ENCODE measurements at places on chromosomes 4 and X.

GRCh38 chrX:131778269-131779218 is 234.7 kb downstream of the OR13H1 start:
- DNase-seq = no peak

GRCh38 chrX:131861088-131861787 is 161.9 kb upstream of the STK26 start:
- DNase-seq = no peak

GRCh38 chrX:139026811-139027210 is 315.3 kb upstream of the FGF13 start:
- DNase-seq = no peak

DNA sequence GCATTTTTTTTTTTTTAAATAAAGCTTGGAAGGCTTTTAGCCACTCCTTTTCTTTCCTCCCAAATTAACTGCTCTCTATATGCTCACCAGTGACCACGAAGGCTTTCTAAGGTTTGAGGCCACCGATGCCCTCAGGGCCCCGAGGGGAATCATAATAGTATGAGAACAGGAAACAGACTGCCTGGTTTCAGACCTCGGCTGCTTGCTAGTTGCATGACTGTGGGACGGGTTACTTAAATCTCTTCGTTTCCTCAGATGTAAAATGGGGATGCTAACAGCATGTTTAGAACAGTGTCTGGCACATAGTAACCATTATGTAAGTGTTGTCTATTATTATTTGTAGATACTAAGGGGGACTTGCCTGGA is 3.6 kb downstream of the LINC00632 start:
- DNase-seq = no peak

DNA sequence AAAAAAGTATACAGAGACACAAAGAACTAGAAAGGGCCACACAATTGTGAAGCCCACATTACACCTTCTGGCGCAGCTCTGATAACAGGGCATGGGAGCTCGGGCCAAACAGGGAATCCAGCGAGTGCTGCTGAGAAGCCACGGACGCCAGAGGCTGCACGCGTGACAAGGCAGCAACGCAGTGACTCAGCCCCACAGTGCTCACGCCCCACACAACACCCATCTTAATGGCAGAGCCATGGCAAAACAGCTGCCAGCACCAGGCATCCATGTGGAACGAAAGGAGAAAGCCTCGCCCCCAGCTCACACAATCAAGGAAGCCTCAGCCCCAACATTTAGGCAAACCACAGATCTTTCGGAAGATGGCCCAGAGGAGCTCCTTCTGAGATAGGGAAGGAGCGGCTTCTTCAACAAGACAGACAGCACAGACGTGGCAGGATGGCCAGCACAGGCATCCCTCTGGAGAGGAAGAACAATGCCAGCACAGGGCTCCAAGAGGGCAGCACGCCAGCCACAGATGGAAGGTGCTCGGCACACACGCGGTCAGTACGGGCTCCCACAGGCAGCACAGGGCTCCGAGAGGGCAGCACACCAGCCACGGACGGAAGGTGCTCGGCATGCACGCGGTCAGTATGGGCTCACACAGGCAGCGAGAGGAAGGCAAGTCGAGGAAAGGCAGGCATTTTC is 33.1 kb downstream of the GAK start:
- no peak for DNase-seq

DNA sequence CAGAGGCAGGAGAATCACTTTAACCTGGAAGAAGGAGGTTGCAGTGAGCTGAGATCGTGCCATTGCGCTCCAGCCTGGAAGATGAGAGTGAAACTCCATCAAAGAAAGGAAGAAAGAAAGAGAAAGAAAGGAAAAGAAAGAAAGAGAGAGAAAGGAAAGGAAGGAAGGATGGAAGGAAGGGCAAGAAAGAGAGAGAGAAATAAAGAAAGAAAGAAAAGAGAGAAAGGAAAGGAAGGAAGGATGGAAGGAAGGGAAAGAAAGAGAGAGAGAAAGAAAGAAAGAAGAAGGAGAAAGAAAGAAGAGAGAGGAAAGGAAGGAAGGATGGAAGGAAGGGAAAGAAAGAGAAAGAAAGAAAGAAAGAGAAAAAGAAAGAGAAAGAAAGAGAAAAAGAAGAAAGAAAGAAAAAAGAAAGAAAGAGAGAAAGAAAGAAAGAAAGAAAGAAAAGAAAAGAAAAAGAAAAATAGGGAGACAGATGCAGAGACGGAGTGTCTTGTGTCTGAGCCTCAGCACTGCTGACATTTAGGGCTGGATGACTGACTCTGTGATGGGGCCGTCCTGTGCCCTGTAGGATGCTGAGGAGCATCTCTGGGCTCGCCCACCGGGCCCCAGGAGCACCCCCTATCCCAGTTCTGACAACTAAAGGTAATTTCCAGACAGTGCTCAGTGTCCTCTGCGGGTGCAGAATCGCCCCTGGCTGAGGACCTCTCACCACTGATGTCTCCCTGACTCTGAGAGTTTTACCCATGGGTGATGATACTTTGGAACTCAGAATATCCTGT is 61.7 kb downstream of the CRLF2 start:
- DNase-seq = no peak

DNA sequence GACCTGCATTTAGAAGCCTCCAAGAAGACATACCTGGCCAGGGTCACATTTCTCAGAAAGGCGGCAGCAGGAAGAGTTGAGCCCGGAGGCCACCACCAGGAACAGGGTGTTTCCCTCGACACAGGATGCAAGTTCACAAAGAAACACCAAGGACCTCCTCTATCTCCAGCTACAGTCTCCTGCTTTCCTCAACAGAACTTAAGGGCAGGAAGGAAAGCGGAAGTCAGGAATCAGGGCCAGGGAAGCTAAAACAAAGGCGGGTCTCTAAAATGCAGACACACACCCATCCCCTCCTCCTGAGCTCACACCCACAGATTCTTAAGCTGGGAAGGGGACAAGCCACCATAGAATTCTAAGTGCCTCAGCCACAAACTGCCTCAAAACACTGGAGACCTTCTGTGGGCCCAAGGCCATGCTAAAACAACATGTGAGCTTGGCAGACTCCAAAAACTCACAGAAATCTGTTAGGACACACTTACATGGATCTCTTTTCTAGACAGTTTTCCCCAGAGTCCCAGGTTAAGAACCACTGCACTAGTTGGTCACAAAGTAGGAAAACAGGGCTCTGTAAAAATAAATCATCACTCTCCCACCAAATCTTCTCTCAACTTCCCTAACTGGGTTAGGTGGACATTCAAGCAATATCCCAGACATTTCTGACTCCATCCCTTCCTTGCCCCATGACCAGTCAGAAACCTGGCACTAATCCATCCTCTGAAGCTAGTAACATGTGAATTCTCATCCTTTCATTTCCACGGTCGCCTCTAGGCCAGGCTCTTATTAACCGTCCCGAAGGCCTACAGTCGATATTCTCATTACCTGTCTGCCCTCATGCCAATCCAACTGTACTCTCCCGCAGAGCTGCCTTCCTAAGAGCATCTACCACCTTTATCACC is 163.2 kb downstream of the APBB2 start:
- no peak for DNase-seq

DNA sequence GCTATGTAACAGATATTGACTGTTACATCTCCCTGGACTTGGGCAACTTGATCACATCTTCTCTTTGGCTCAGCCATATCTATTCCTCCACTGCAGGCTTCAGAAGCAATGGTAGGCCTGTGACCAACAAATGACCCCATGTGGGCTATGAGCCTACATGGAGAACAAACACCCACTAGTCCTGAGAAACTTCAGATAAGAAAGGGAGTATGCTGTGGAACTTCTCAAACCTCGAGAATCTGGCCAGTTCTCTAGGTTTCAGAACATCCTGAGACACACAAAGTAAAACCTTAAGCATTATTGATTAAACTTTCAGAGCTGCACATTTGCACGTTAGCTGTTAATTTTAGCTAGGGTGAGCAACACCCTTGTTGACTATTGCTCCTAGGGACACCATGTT is 16.3 kb downstream of the RBMX2 start:
- DNase-seq = no peak

GRCh38 chr4:184386271-184386781 is 88.0 kb downstream of the IRF2 start:
- peak; percentile 53 for DNase-seq

- no peak for DNase-seq
These were observed 16.0 kb downstream of the DIAPH2 start for GRCh38 chrX:96700625-96701024.

DNA sequence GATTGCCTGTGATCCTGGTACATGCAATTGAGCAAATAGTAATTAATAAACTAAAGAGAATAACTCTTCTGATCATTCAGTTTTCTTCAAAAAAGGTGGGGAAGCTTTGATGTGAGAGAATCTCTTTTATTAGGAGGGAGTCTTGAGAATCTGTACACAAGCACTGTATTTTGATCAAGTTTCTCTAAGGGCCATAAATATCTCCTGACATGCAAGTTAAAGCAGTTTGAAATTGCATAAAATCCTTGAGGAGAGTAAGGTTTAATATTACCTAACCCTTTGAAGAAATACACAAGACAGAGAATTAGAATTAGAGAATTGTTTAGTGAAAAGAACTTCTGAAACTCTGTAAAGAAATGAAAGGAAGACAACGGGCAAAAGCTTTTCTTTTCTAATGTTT is 326.9 kb downstream of the FAT4 start:
- DNase-seq = no peak

- DNase-seq = no peak
These were observed 456.4 kb downstream of the DACH2 start for GRCh38 chrX:86604607-86605006.

- DNase-seq = no peak
These were observed 49.8 kb upstream of the HSD17B10 start for GRCh38 chrX:53483838-53484405.

- peak; percentile 71 for DNase-seq
These were observed 73.4 kb upstream of the ARHGAP36 start for GRCh38 chrX:130984782-130985181.

DNA sequence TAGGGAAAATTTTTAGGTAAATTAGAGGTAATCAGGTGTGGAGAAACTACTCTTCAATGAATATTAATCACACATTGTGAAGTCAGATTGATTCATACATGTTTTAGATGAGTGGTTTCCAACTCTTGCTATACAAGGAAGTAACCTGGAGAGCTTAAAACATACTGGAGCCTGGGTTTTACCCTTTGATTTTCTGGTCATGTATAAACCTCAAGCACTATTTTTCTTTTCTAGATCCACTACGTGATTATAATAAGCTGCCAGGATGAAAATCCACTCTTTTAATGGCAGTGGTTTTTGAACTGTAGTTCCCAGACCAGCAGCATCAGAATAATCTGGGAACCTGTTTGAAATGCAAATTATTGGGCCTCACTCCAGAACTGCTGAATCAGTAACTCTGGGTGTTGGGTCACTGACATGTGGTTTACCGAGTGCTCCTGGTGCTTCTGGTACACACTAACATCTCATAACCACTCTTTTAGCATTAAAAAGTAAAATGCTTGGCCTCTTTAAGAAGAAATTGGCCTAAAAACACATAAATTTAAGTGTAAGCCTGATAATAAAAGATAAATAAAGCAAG is 63.4 kb downstream of the DCAF12L1 start:
- DNase-seq = no peak

DNA sequence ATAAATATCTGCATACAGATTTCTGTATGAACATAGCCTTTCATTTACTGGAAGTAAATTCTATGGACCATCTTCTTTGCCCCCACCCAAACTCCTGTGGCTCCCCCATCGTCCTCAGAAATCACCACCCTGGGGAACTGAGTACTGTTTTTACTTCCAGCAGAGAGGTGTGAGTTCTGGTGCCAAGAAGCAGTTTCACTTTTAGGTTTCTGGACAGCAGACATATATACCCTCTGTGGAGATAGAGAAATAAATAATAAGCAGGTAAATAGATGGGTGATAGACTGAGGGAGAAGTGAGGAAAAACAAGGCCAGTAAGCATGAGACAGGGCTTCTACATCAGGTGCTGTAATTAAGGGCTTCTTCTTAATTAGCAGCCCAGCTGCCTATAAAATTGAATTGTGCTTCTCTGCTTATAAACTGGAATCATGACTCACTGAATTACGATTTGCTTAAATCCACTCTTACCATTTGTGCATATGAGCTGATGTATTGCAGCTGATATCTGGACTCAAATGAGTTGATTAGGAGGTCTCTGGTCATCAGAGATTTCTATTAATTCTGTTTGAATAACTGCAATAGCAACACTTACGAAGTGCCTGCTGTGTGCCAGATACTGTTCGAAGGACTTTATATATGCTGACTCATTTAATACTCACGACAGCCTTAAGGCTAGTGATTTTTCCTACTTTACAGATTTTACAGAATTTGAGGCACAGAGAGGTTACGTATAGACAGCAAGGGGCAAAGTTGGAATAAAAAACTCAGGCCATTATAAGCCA is 60.8 kb upstream of the DHX15 start:
- DNase-seq = no peak

DNA sequence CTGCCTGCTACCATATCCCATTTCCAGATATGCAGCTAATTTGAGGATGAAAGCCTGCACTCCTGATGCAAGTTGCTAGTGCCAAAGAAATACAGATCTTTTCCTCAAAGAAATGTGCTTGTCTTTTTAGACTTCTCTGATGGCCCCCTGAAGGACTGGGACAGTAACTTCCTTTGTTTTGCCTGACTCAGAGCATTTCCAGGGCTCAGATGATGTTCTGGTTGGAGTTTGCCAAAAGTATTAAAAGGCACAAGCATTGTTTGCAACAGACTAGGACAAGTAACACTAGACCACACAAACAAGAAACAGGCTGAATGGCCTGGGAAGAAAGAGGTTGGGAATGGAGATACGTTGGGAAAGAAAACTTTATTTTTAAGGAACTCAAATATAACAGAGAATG is 175.2 kb downstream of the IL13RA2 start:
- no peak for DNase-seq

GRCh38 chr4:15976456-15977447 is 13.8 kb upstream of the FGFBP2 start:
- DNase-seq = no peak

DNA sequence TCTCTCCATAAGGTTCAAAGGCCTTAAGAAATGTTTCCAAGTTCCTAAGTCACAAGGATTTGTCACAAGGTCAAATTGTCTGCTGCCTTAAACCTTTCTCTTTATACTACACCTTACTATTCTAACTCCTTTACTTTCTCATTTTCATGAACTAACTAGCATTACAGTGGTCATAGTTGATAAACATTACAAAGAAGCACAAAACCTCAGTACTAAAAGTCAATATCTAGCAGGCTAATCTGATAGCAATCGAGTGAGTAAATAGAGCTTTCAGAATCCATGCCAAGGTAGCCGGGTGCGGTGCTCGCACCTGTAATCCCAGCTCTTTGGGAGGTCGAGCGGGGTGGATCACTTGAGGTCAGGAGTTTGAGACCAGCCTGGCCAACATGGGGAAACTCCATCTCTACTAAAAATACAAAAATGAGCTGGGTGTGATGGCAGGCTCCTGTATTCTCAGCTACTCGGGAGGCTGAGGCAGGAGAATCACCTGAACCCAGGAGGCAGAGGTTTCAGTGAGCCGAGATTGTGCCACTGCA is 510.0 kb downstream of the GBA3 start:
- no peak for DNase-seq

DNA sequence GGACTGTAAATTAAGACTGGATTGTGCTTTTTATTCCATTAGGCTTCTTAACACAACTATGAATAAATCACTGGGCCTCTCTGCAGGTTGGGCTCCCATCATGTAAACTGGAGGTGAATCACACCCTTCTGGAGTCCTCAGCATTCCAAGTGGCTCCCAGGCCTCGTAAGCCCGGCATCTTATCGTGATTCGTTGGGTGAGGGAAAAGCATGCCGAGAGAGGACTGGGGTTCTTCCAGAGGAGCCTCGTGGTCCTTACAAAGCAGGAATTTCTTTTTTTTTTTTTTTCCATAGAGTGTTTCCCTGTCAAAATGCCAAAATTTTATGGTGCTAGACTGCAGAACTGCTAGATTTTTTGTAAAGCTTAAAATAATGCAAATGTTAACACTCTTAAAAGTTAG is 20.0 kb downstream of the CLDN22 start:
- DNase-seq = no peak

GRCh38 chr4:81550388-81550859 is 78.7 kb upstream of the RASGEF1B start:
- DNase-seq = no peak

All from gastrocnemius medialis (tissue), 4 donors.